Fibroblast of skin of scalp (primary cell): ENCODE measurements at places on chromosomes 6 and 20.

- DNase-seq, result no peak
Observed at GRCh38 chr20:24432046-24432442, 37.4 kb upstream of the SYNDIG1 start.

DNA sequence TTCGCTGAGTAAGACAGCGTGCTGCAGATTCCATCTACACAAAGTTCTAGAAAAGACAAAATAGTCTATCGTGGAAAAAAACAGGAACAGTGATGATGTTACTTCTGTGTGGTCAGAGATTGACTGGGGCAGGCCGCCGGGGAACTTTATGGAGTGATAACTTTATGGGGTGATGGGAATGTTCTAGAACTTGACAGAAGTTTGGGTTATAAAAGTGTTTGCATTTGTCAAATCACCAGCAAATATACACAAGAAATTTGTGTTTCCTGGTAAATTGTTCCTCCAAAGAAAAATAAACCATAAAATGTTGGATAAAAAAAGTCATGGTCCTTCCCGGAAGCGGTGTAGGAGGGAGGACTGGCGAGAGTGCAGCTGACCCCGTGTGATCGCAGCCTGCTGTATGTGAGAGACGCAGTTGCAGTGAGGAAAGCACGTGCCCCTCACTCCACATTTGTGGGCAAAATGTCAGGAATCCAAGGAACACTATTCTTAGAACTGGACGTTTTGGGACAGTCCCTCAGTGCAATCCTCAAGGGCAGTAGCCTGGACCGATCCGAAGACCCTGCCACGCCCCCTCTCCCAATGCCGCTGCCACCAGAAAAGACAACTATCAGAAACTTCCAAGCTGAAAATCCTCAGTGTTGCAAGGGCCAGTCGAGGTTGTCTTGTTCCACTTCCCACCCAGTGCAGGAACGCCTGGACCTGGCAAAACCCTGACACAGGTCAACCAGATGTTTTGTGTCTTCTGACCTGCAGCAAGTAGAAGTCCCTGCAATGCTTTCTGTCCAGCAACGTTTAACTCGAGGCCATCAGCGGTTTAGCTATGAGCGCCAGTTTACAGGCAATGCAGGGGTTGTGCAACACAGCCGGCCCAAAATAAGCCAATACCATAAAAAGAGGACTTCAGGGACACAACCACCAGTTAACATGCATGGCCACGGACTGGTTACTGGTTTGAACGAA, 80.5 kb upstream of the QKI start:
- DNase-seq, result no peak

GRCh38 chr20:60803335-60804055, 448.6 kb upstream of the CDH4 start:
- DNase-seq, result no peak

DNA sequence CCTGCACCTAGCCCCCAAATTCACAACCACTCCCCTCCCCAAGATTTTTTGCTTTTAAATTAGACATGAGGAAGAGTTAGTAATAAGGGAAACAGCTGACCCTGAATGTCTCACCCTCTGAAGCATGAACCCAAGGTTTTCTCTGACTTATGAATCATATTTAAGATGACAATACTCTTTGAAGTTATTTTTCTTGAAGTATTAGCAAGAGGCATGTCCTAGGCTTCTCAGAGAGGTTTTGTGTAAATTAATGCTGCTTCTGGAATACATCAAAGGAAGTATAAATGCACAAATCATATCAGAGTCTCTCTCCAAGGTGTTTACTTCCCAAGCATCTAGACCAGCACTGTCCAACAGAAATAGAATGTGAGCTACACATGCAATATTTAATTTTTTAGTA, 408.1 kb upstream of the MARCKS start:
- peak; percentile 47 for DNase-seq

DNA sequence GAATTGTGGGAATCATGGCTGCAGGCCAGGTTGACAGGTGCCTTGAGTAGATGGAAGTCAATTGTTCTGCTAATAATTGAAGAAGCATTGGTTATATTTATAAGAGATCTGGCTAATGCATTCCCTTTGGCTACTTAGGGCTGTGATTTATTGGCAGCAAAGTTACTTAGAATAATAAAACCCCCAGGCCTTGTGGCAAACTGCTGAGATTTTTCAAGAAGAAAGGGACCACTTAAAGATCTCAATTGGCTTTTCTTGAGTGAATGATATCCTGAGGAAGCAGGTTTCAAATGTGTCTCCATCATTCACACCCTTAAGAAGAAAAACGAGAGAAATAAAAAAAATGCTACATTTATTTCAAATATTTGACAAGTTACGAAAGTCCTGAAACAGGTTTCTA, 27.4 kb downstream of the DDO start:
- no peak for DNase-seq

GRCh38 chr20:38195521-38195920, 30.5 kb upstream of the TGM2 start:
- DNase-seq, result no peak

GRCh38 chr6:12369781-12370262, 79.7 kb downstream of the EDN1 start:
- DNase-seq, result no peak

DNA sequence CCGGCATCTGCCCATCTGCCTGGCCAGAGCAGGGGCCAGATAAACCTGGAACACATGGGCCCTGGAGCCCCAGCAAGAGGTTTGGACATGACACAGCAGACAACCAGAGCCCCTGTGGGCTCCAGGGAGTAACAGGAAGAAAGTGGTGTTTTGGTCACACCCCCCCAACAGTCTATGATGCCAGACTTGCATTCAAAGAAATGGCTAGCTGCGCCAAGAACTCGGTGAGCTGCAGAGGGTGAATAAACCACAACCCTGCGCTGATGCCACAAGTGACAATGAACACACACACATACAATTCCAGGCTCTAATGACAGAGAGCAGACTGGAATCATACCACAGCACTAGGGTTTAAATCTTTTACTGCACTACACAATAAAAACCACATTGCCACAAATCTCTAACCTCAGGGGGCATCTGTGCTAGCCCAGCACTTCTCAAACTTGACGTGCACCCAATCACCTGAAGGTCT, 34.0 kb downstream of the TRERF1 start:
- DNase-seq, result peak; percentile 57

- no peak for DNase-seq
Observed at GRCh38 chr6:20483887-20484497, 50.3 kb upstream of the CDKAL1 start.

- peak; percentile 78 for DNase-seq
Observed at GRCh38 chr6:26304797-26305640, 60.0 kb upstream of the BTN3A2 start.

DNA sequence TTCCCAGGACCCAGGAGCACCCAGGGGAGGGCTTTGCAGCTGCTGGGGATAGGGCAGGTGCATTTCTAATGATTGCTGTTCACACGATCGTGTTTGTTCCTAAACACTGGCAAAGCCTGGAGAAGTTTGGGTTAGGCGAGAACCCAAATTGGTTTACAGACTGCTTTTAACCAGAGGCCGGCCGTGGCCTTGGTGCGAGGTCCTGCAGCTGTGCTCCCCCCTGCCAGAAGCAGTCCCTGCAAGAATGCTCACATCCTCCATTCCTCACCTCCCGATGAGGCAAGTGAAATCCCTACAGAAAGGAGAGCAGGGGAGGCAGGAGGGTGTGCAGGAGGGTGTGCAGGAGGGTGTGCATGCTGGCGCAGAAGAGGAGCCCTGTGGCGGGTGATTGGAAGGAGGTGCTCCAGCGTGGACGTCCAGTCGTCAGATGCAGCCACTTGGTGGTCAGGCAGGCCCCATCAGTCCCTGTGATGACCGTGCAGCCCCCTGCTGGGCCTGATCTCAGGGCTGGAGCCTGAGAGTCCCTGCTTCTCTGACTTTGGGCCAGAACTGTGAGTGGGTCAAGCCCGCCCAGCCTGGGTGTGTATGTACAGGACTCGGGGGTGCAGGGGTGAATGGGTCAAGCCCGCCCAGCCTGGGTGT, 55.7 kb upstream of the FRMD1 start:
- DNase-seq, result no peak

DNA sequence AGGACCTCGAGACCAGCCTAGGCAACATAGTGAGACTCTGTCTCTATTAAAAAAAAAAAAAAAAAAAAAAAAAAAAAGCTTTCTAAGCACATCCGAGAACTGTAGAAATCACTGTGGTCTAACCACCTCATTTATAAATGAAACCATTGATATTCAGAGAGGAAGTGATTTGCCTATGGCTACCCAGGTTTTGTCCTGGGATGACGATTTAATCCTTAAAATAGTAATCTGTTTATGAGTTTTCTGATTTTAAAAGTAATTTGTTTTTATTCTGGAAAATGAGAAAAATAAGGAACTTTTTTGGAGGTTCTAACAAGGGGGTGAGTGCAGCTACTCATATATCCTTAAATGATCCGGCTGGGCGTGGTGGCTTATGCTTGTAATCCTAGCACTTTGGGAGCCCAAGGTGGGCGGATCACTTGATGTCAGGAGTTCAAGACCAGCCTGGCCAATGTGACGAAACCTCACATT, 6.5 kb upstream of the BTN3A2 start:
- DNase-seq, result no peak

DNA sequence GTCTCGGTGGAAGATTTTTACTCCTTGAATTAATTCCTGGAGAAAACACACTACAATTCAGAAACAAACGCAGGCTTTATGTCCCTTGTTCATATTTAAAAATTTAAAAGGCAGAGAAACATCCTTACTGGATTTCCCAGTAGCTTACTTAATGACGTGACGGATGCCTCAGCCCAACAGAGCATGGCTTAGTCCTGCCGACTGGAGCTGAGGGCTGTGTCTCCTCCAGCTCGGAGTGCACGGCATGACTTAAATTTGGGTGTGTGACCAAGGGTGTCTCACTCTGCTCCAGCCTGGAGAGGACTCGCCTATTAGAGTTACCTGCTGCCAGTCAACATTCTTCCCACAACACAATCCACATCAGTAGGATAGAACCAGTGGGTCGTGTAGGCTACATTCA, 107.1 kb downstream of the PSMB1 start:
- DNase-seq, result no peak
